Immature natural killer cell (primary cell): ENCODE measurements at places on chromosomes 7 and 10.
A peak's percentile ranks its signal among the peaks of the same experiment; 100 is the strongest.

DNA sequence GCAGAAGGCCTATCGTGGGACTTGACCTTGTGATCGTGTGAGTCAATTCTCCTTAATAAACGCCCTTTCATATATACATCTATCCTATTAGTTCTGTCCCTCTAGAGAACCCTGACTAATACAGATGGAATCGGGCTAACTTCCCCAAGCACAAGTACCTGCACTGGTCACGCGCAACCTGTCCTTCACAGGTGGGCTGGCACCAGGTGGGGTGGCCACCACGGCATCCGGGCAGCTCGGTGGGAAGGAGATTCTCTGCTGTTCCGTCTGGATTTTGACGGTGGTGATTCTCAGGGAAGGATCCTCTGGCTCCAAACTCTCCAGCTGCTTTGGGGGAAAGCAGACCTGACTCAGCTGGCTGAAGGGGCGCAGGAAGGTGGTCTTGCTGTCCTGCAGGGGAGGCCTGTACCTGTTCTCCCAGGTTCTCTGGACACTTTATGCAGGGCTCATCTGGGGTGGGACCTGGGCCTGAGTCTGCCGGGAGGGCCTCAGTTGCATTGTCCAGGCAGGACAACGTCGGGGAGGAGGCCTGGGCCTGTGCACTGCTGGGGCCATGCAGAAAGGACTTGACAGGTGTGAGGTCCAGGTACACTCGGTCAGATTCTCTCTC lies 61.1 kb downstream of the VWA2 start:
- no peak for DNase-seq

GRCh38 chr10:73456187-73456890 lies 23.0 kb upstream of the MSS51 start:
- no peak for DNase-seq

GRCh38 chr7:36763132-36763816 lies 39.0 kb upstream of the AOAH start:
- no peak for DNase-seq

GRCh38 chr10:28935061-28935460 lies 257.7 kb downstream of the BAMBI start:
- no peak for DNase-seq

DNA sequence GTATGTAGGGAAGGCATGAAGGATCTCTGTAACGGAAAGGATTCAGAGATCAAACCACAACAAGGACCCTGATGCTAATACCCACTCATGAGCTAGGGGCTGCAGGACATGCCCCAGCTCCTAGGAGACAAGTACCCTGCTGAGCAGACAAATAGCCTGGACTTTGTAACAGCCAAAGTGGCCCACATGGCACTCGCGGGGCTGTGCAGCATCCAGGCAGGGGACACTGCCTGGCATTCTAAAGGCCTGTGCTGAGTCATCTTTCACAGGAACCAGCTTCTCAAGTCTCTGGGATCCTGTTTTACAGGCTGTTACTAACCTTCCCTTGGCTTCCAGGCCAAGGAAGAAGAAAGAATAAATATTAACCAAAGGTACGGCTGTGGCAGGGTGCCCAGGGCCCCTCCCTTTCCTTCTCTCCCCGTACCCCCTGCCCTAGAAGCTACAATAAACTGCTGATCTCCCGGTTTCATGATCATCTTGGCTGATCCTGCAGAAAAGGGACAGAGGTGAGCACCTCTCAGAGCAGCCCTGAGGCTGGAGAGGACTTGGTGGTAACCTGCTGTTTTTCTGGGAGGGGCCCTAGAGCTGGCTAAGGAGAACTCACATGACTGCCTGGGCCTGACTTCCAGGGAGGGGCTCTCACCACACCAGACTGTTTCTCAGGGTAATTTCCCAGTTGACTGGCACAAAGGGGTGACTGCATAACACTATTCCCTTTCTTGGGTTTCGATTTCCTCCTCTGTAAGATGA lies 4.2 kb upstream of the RPEL1 start:
- DNase-seq: no peak

GRCh38 chr10:22674573-22674930 lies 39.8 kb downstream of the PIP4K2A start:
- DNase-seq: no peak

DNA sequence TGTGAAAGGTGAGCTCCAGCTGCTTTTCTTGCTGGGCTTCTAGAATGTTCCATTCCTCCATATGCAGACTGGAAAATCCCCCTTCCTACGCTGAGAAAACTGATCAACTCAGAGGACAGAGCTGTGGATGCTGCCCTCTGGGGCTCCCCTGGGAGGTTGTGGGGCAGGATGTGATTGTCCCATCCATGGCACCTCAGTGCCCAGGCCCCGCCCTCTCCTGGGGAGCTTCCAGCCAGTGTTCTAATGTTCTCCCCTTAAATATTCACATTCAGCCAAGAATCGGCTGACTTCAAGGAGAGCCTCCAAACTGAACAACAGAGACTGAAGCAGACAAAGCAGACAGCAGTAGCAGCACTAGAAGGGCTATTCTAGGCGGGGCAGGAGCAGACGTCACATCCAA lies 55.0 kb downstream of the RAMP3 start:
- no peak for DNase-seq

DNA sequence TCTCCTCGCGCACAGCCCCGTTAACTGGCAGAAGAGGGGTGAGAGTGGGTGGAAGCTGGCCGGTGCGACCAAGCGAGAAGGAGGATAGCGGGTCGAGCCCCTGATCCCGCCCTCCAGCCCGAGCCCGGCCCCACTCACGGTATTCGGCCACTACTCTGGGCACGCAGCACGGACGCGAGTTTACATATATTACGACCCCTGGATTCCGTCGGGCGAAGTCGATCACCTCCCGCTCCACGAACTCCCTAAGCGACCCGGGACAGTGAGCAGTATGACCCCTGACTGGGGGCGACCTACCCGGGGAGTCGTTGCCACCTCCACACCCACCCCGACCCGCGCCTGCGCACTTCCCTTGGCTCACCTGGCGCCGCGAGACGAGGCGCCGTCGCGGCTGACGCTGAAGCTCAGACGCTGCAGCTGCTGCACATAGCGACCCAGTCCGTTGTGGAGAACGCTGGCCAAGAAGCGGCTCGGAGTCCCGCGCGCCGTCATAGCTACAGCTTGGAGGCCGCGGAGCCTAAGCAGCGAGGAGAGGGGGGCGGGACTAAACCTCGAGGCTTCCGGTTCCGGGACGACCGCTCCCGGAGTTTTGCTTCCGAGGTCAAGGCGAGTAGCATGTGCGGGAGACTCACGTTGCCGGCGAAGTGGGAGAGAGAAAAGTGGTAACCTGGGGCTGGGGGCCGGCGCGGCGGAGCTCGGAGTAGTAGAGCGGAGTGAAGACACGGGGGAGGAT lies at the start of the genes MRPL43 and TWNK:
Gene MRPL43, minus strand, starts transcription at position 546 of the 733 bp plus-strand sequence. Its CDS starts 54 bp downstream, at position 492.
Gene TWNK, plus strand, starts transcription at position 592 of the 733 bp plus-strand sequence. CDS start 668 bp downstream, outside the sequence.
- peak; percentile 80 for DNase-seq

GRCh38 chr7:27176524-27176845 lies 2.4 kb upstream of the HOXA10 start:
- no peak for DNase-seq

GRCh38 chr7:107130487-107131220 lies 38.1 kb upstream of the HBP1 start:
- no peak for DNase-seq

- no peak for DNase-seq
Observed at GRCh38 chr7:43799605-43800004, 41.1 kb downstream of the BLVRA start.

- DNase-seq: peak; percentile 81
Observed at GRCh38 chr10:125151553-125152449, 8.6 kb downstream of the CTBP2 start.

GRCh38 chr7:128879939-128880746 lies 17.5 kb downstream of the ATP6V1F start:
- no peak for DNase-seq

- DNase-seq: no peak
Observed at GRCh38 chr7:73770002-73770859, at the start of gene CLDN3. CLDN3 (minus strand) TSS chr7:73770270; CDS start chr7:73770049, 221 bp downstream.

DNA sequence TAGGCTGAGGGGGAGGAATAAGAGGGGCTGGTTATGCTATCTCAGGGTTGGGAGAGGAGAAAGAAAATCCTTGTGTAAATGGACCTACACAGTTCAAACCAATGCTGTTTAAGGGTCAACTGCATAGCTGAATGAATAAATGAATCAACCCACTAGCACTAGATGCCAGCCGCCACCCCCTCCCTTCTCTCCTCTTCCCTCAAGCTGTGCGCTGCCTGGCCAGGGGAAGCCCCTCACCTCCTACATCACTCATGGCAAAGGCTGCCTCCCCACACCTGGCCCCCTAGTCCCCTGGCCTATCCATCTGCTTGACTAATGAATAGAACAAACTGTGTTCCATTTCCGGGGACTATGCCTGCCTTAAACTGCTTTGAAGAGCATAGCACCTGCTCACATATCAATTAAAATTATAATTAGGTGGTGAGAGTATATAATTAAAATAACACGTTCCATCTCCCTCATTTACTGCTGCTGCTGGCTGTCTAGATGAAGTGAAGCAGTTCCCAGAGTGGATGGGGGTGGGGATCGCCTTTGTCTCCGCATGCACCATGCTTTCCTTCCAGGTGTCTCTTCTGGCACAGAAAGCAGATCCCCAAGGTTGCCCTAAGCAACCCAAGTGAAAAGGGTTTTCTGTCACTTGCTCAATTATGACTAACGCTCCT lies 32.6 kb downstream of the GRID1 start:
- no peak for DNase-seq

DNA sequence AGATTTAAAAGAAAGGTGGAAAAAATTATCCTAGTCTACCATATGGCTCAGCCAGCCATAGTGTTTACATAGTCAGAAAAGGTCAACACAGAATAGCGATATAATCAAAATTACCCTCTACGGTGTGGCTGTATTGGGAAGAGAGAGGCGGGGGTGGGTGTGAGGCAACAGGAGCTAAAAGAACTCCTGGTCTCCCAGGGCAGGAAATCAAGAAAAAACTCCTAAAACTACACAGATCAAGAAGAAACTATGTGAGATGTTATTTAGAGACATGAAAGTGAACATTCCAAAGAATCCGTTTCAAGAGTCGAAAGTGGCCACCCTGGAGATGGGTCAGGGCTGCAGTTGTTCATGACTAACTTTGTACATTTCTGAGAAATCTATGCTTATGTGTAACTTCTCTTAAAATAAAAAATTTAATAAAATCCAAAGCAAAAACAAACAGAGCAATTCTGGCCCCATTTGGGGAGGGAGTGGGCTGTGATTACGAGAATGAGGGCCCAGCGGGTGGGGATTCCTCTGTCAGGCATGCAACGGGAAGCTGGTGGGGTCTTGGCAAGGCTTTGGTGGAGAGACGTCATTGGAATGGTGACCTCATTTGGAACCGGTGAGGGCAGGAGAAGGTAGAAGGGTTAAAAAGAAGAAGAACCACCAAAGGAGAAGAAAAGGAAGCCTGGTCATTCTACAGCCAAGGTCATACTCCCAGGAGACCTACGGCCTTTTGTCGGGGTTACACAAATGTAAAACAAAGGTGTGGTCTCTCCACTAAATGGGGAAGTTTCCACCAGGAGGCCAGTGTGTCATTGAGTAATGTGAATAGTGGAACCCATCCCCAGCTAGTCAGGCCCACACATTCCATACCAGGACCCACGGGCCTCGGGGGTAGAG lies 71.2 kb upstream of the DUSP5 start:
- no peak for DNase-seq

DNA sequence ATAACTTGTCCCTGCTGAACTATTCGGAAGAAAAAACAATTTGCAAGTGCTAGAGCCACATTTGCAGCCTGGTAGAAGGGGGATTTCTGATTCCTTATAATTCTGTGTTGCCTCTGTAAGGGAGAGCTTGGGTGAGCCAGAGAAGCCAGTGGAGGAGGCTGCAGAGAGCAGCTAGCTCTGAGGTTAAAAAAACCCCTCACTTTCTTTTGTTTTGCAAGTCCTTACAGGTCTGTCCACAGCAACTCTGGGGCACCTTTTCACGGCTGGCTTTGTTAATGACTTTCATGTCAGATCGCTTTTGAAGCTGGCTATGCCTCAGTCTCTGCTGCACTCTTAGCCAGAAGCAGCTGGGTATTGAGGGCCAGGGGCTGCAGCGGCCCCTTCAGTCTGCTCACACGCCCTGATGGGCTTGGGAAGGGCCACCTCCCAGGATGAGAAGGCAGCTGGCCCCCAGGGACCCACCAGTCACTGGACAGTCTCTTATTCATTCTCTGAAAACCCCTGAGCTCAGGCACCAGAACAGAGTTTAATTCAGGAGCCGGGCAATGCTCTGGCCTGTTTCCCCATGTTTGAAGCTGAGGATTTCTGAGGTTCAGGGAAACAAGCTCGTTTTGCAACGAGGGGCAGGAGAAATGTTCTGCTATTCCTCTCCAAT lies 30.9 kb downstream of the TRIM8 start:
- no peak for DNase-seq

DNA sequence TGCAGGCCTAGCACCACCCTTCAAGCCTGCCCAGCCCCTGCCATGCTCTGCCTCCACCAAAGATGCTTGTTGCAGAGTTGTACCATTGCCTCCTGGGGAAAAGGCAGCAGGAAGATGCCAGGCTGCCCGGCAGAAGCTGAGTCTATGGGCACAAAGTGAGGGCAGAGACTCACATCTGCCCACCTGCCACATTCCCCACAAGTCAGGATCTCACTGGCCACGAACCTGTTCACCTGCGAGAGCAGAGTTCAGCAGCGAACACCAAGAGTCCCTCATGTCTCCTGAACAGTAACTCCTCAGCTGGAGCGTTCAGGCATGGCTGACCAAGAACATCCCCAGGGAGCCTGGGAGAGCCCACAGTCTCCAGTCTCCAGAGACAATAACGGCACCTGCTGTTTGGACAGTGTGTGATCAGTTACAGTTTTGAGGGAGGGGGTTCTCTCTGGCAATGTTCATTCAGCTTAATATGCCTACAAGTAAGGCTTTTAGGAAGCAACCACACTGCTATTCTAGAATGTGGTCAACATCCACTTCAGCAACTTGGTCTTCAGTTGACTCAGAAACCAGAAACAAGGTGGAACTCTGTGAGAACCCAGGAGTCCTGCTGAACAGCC lies 78.5 kb downstream of the GRID1 start:
- DNase-seq: no peak

DNA sequence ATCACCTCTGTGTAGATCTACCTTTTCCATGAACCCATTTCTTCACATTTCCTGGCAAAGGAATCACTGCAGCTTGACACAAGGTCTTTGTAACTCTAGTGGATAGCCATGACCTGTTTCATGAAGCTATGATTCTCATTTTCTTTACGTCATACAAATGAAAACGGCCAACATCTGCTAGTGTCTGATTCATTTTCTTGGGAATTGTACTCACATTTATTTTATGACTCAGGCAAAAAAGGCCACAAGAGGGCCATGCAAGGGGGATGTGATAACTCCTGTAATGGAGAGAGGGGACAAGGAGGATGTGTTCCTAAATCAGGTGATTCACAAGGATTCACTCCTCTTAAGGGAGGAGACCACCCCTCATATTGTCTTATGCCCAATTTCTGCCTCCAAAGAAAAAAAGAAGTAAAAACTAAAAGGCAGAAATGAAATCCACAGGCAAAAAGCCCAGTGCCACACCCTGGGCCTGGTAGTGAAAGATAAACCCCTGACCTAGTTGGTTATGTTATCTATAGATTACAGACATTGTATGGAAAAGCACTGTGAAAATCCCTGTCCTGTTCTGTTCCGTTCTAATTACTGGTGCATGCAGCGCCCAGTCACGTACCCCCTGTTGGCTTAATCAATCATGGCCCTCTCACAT lies 249.9 kb downstream of the IPMK start:
- DNase-seq: no peak

DNA sequence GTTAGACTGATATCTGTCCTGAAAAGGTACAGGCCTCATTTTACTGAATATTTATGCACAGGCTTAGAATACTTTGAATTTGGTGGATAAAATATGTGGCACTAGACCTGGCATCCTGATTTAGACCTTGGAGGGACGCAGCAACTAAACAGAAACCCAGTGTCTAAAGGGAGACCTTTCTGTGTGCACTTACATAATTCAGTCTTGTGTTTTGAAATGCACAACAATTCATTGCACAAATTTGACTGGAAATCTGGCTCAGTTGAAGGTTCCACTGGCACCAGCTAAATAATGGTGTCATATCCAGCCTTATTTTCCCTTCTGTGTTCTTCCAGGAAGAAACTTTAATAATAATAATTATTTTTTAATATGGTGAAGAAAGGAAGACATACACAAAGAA lies 142.1 kb downstream of the SND1 start:
- DNase-seq: no peak
